Cardiac septum (tissue), 1 donor: ENCODE measurements at places on chromosomes 1 and 21.
A peak's percentile ranks its signal among the peaks of the same experiment; 100 is the strongest.

GRCh38 chr1:26739329-26739914 is 43.6 kb downstream of the ARID1A start:
- DNase-seq = no peak

DNA sequence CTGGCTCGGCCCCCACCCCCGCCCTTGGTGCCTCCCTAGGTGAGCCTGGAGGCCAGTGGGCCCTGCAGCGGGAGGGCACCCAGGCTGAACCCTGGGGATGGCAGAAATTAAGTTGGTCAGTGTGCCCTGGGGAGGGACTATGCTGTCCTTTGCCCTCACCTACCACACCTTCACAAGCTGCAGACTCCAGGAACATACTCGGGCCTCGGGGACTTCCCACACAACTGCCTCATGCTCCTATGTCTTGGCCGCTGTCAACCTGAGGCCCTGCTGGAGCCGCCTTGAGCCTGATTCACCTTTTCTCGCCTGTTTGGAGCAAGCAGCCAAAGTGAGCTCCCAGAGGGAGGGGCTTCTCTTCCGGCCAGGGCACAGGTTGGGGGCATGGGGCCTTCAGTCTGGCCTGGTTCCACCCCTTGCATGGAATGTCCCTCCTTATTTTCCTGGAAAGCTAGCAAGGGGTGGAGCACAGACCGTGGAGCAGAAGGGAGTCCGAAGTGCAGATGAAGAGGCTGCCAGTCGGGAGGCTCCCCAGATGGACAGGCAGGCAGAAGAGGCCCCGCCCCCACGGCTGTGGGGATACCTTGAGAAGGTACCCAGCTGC is 24.7 kb downstream of the KNCN start:
- no peak for DNase-seq

GRCh38 chr1:68800182-68800581 is 303.3 kb upstream of the DEPDC1 start:
- no peak for DNase-seq

DNA sequence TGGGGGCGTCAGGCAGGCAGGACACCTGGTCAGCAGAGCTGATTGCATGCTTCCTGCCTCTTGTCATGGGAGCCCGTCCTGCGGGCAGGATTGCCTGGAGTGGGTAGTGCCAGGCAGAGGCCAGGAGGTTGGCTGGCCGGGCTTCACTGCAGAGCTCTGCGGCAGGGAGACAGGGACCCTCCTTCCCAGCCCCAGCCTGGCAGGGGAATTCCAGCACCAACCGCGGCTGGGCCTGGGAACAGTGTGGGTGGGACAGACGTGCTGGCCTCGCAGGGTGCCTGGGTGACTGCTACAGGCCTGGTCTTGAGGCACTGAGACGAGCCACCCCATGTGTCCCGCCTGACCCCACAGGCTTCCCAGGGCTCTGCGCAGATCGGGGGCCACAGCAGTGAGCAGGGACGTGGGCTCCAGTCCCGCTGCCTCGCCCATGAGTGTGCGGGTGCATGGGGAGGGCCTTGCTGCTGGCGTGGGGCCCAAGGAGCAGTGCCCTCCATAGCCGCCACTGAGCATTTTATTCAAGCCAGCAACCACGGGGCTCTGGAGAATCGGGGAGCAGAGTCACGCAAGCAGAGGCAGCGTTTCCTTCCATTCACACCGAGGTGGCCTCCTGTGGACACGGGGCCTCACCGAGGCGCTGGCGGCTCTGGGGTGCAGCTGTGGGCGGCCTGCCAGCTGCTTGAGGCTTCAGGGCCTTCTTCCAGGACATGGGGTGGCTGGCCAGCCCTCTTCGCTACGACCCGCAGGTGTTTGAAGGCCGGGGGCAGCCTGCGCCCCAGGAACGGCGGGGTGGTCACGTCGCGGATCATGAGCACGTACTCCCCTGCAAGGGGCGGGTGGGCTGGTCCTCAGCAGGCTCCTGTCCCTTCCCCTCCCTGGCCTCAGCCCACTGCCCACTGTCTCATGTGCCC is 70.3 kb downstream of the MORN1 start:
- no peak for DNase-seq

- no peak for DNase-seq
Measured at GRCh38 chr1:66332548-66332901, 201.4 kb upstream of the SGIP1 start.

- DNase-seq = no peak
Measured at GRCh38 chr1:88247666-88248065, 436.4 kb upstream of the PKN2 start.

GRCh38 chr1:202131956-202132821 is 9.5 kb downstream of the GPR37L1 start:
- DNase-seq = no peak

DNA sequence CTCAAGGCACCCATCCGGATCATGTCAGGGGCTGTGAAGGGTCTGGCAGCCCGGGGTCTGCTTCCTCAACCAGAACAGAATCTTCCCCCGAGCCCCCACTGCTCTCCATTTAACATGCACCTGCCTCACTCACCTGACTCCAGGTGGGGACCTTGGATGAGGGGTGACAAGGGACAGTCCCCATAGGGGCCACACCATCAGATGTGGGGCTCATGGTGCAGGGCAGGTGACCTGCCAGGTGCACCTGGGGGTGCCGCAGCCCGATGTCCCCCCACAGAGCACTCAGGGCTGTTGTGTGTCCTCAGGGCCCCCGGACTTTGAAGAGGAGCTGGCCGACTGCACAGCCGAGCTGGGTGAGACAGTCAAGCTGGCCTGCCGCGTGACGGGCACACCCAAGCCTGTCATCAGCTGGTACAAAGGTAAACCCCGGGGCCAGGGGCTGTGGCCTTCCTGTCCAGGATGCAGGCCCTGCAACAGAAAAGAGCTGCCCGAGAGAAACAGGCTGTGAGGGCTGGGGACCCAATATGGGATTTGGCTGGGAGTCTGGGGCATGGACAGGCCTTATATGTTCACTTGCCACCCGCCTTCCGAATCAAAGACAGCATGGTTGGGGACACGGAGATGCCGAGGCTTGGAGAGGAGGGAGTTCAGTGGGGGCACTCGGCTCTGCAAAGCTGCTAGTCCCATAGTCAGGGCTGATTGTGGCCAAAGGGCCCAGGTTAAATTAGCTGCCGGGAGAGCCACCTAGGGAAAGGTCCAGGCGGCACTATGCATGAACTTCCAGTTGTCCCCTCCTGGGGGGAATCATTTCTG is 64.6 kb downstream of the TRIM11 start:
- peak; percentile 59 for DNase-seq

DNA sequence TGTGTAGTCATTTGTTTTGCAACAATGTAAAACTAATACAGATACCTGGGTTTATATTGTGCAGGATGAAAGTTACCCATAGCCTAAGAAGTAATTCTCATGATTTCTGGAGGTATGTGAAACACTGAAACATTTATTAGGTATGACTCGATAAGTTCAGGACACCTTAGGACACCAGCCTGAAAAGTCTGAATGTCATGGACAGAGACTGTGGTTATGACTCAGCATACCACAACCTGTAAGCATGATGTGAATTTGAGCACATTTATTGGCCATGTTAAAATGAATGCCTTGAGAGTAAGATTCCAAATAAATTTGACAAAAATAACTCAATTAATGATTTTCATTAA is 1471.7 kb upstream of the B3GALT2 start:
- DNase-seq = no peak

DNA sequence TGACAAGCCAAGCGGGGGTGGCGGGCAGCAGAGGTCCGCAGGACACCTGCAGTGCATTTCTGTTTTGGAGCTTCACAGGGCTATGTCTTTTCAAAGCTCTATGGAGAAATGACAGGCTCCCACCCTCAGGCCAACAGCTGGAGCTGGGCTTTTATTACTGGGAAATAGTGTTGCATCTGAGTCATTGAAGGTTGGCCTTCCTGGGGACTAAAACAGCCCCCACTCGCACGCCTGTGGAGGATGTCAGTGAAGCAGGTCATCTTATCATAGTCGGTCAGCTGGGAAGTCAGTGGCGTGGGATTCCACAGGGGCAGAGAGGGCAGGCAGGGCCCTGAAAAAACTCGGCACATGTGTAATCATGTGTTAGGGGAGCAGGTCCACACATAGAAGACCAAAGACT is 55.3 kb downstream of the NTPCR start:
- DNase-seq = no peak

GRCh38 chr1:235161685-235162327 is 756 bp upstream of the RBM34 start:
- DNase-seq = no peak

DNA sequence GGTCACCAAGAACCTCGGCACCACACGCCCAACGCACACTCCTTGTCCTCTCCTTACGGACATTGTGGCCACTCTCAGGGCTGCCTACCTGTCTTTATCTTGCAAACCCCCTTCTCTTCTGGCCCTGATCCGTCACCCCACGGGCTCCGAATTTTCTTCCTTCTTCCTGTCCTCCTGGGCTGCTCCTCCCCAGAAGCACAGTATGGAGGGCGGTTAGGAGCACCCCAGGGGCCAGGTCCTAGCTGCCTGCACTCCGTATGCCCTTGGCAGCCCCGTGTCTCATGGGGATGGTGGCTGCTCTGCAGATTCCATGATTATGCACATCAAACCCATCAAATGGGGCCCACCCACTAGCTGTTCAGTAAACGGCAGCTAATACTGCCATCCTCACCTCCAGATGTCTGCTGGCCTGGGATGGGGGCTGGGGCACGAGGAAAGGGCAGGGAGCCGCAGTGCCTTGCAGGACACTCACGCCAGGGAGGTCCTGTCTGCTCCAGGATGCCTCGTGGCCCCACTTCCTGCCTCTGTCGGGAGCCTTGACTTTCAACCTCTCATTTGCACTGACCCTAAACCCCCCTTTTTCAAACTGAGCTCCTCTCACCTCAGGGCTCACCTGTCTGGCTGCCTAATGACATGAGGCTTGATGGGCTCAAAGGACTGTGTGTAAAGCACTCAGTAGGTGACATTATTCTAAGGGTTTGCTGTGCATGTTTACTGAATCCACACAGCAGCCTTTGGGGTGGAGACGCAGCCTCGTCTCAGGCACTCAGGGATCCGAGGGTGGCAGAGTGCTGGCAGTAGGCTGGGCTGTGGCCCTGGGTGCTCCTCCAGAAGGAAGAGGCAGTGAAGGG is 4.4 kb downstream of the TTC34 start:
- DNase-seq = no peak

- no peak for DNase-seq
Measured at GRCh38 chr1:2283991-2284895, 56.1 kb downstream of the SKI start.

- DNase-seq = no peak
Measured at GRCh38 chr1:154384650-154385489, 20.3 kb upstream of the IL6R start.
